Fibroblast of upper back skin (primary cell): ENCODE measurements at places on chromosomes 16 and 17.
A peak's percentile ranks its signal among the peaks of the same experiment; 100 is the strongest.

DNA sequence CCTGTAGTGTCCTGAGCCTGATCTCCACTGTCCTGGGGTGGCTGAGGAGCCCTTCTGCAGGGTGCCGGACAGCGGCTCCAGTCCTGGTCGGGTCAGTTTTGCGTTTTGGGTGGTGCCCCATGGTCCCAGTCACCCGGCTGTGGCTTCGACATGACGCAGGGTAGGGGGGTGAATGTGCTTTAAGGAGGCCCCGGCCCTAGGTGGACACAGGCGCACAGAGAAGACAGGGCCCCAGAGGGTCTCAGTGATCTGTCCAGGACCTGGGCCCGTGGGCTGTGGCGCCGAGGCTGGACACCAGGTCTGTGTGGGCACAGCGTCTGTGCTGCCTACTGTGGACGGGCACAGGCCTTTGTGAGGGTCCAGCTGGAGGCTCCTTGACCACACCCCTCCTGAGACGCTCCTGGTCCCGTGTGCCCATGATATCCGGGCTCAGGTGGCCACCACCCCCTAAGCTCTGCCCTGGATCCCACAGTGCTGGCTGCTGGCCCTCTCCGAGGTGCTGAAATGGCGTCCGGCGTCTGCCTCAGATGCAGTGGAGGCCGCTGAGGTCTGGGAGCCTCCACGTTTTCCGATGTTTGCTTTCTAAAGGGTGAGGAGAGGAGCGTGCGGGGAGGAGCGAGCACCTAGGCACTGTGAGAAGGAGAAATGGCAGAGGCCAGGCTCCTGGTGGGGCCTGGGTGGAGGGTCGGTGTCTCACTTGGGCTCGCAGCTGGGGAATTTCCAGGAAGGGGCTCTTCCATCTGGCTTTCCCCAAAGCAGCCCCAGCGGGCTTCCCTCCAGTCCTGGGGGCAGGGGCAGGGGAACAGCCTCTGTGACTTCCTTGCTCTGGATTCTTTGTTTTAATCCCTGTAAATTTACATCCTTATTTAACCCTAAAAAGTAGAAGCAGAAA lies 56.1 kb upstream of the ACSF3 start:
- DNase-seq = peak; percentile 21

- no peak for DNase-seq
Observed at GRCh38 chr17:9235346-9235745, 214.0 kb downstream of the NTN1 start.

DNA sequence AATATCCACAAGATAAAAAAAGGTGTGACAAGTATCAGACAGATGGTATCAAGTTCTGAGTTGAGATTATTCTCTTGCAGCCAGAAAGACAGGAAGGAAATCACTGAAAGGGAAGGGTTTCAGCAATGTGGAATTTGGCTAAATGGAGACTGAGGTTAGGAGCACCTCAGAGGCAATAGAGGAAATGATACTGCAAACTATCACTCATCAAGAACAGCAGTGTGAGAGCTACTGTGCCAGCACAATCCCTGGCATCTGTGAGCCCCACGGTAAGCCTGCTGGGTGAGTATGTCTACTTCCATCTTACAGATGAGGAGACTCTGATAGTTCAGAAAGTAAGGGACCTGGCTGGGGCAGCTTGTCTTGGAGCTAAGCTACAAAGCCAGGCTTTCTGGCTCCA lies 162.0 kb downstream of the SALL1 start:
- no peak for DNase-seq

GRCh38 chr16:88703486-88704309 lies 2.5 kb downstream of the RNF166 start:
- no peak for DNase-seq

DNA sequence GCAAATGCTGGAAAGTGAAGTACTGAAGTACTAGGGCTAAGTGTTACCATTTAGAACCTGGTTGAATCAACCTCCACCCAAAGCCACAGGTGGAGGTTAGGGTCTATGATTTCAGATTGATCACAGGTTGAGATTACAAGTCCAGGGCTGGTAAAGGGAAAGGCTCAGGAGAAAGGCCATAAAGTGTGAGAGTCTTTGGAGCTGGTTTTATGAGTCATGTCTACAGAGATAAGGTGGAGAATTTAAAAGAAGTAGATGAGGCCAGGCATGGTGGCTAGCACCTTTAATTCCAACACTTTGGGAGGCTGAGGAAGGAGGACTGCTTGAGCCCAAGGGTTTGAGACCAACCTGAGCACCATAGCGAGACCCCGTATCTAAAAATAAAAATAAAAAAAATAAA lies 221.7 kb upstream of the CDH11 start:
- no peak for DNase-seq

- DNase-seq = no peak
Observed at GRCh38 chr17:73446617-73447016, 134.8 kb upstream of the CDC42EP4 start.

GRCh38 chr17:27462714-27463113 lies 6.5 kb downstream of the KSR1 start:
- no peak for DNase-seq

GRCh38 chr17:49260011-49260816 lies 29.6 kb upstream of the PHOSPHO1 start:
- peak; percentile 77 for DNase-seq

DNA sequence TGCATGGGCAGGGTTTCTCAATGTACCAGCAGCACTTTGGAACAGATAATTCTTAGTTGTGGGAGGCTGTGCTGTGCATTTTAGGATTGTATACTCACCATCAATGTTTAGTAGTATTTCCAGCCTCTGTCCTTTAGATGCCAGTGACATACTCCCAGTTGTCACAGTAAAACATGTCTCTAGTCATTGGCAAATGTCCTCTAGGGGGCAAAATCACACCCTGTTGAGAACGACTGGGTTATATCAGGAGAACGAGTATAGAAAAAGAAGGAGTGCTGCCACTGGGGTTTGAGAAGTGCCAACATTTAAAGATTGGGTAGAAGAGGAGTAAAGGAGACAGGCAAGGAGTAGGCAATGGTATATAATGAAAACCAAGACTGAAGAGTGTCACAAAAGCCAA lies 37.9 kb upstream of the SMIM36 start:
- no peak for DNase-seq

GRCh38 chr16:70267516-70267915 lies 15.8 kb upstream of the EXOSC6 start:
- DNase-seq = peak; percentile 34

DNA sequence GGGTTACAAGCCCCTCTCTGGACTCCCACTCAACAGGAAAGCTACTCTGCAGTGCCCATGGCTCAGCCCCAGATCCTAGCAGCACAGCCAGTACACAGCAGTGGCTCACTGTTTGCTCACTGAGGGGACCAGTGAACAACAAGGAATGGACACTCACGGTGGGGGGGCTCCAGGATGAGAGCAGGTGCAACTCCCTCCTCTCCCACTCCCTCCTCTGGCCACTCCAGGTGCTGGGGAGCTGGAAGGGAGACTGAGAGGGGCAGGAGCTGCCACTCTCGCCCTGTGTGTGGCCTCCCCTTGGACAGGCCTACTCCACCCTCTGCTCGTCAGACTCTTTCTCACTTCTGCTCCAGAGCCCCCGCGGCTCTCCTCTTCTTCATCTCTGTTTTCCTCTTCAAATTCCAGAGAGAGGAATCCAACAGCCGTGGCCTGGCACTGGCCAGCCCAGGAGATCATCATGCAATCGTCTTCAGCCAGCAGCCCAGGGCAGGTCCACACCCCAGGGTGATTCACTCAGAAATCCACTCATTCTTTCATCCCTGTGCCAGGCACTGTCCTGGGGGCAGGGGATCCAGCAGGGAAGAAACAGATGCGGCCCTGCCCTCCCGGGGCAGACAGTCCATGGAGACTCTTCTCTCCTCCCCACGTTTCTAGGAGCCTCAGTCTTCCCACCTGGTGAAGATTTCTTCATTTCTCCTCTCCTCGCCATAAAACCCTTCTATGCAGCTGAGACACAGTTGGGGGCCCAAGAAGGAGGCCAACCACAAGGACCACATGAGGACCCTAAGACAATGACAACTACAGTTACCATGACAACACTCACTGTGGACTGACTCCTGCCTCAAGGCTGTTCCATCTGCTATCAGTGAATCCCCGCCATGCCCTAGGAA lies 30.7 kb downstream of the CFAP20 start:
- peak; percentile 20 for DNase-seq

- no peak for DNase-seq
Observed at GRCh38 chr17:43808076-43808475, 24.9 kb downstream of the MPP3 start.

GRCh38 chr17:11797803-11798202 lies 199.5 kb downstream of the ZNF18 start:
- DNase-seq = no peak

DNA sequence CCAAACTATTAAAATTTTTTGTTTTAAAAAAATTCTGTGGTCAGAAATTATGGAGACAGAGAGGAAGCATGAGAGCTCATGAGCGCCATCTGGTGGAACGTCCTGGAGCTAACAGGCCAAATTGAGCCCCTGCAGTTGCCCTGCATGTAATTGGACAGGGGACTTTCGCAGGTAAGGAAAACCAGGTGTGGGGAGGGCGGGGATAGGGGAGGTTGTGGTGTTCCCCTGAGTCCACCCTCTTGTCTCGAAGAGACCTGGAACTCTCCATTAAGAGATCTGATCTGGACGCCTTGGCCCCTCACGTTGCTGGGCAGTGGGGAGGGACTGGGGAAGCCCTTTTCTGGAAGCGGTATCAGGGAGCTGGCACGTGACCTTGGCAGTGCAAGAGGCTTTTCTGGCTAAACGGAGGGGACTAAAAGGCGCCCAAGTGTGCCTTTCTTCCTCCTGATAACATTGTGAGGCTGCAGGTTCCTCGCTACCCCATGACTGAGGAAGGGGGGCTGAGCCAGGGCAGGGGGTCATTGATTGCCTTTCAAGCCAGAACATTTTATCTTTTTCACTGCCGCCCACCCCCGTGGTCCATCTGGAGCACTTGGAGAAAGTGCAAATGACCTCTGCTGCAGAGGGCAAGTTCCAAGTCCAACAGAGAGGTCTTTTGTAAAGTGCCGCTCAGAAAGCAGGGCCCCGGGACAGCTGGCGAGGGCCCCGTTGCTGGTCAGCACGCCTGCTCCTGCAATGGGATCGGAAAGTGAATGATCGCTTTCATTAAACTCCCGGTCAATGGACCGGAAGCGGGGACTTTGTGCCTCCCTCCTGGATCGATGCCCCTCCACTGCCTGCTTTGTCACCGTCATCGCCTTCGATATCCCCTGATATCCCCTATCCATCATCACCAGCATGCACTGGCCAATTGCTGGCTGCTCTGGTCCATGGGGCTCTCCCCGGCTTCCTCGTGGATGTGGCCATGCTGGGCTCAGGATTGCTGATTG lies 18.4 kb downstream of the PDILT start:
- peak; percentile 32 for DNase-seq

DNA sequence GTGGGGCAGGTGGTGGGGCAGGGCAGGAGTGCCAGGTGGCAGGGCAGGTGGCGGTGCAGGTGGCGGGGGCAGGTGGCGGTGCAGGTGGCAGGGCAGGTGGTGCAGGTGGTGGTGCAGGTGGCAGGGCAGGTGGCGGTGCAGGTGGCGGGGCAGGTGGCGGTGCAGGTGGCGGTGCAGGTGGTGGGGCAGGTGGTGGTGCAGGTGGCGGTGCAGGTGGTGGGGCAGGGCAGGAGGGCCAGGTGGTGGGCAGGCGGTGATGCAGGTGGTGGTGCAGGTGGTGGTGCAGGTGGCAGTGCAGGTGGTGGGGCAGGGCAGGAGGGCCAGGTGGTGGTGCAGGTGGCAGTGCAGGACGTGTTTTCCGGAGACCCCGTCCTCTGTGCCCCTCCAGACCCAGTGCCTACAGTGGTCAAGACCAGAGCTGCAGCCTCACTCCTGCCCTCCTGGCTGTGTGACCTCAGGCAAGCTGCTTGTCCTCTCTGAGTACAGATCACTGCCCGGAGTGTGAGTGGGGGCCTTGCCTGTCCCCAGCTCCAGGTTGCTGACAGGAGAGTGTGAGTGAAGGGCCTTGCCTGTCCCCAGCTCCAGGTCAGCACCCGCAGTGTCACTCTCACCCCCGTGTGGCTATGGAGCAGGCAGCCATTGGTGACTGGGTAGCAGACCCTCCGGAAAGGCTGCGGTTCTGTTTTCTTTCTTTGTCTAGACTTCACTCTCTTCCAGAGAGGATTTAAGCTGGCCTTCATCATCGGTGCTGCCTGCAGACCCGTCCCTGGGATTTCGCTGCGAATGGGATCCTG lies 16.1 kb upstream of the NPTX1 start:
- no peak for DNase-seq

DNA sequence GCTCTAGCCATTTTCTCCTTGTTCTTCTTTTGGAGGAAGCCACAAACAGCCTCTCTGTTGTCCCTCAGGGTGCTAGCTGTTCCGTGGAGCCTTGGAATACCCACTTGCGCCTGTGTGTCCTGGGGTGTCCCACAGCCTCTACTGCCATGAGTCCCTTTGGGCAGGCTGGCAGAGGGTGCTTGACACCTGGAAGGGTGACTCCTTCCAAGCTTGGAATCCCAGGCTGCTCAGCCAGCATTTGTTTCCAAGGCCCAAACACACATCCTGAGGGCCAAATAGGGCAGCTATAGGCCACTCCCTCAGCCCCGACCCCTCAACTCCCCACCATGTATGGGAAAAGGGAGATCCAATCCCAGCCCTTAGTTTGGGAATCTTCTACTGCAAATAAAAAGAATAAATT lies 14.9 kb downstream of the ZNHIT3 start:
- no peak for DNase-seq

DNA sequence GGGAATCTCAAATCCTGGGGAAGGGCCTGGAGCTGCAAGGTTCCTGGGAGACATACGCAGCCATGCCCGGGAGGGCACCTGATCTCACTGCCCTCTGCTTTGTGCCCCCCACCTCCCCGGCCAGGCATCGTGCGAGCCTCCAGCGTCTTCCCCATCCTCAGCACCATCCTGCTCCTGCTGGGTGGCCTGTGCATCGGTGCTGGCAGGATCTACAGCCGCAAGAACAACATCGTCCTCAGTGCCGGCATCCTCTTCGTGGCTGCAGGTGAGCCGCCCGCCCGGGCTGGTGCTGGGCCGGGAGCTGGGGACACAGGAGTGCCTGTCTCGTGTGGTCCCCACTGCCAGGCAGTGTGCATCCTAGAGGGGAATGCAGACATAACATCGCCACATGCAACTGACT lies 19.6 kb upstream of the CACNG1 start:
- DNase-seq = no peak

- DNase-seq = peak; percentile 65
Observed at GRCh38 chr16:56202036-56202435, 10.7 kb downstream of the GNAO1 start.

DNA sequence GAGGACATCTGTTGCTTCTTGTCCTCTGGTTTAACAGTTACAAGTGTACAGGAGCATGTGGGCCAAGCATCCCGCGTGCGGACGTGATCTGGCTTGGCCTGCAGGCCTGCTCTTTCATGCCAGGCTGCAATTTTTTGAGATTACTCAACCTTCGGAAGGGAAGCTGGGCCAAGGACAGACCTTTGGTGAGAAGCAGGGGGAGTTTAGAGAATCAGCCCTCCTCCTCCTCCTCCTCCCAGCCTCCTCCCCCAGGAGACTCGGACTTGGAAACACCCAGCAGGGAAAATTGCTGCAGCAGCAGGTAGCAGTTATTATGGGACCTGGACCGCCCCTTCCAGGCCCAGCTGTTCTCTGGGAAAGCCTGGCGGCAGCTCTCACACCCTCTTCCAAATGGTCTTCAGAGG lies 5.1 kb upstream of the KLHL36 start:
- DNase-seq = peak; percentile 91
